ENCODE measurements at places on chromosomes 5 and 9. TPM values are rescaled to one million over a fixed set of nuclear protein-coding genes. Genes with fewer than 3 reads are reported as not detected.

Gene LECT2
- not detected for total RNA-seq

Gene SPDL1
- total RNA-seq, result 56.0 TPM

Gene BTNL8
- total RNA-seq, result not detected

Gene STKLD1
- total RNA-seq, result 0.73 TPM

Gene TICAM2
- total RNA-seq, result 1.5 TPM

Data from A549 treated with dexamethasone at 1 μM for 4 hours (cell line).